ENCODE measurements at places on chromosomes 2 and 18.

- no peak for DNase-seq
Measured at GRCh38 chr2:10590742-10591141, 99.0 kb downstream of the NOL10 start.

DNA sequence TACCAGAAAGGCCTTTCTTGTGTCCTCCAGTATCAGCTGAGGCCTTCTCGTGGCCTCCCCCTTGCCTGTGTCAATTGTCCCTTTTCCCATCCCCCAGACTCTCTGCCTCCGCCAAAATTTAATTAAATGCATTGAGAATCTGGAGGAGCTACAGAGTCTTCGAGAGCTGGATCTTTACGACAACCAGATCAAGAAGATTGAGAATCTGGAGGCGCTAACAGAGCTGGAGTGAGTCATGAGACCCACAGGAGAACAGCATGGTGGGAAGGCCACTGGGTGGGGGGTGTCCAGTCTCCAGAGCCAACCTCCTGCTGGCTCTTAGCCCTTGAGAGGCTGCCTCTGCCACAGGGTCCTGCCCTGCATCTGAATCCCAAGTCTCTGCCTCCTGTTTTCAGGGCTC lies 8.8 kb downstream of the PPP1R7 start:
- DNase-seq: no peak

- DNase-seq: no peak
Measured at GRCh38 chr2:190819840-190820301, 60.8 kb upstream of the GLS start.

DNA sequence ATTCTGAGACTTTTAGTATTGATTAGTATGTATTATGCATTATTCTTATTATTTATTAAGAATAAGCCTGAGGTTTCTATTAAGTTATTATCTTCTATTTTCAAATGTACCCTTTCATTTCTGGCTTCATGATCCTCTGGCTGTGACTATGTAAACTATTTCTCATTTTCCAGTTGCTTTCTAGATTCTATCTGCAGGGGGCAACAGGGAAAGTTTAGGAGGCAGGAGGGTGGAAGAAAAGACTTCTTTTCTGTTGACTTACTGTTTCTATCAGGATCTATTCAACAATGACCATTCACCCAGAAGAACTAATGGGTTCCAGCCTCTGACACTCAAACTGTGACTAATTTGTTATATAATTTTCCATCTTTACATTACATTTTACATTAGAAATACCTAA lies 653.4 kb upstream of the FSHR start:
- no peak for DNase-seq

GRCh38 chr2:27903649-27904404 lies 13.3 kb downstream of the BABAM2 start:
- no peak for DNase-seq

GRCh38 chr2:21326152-21326551 lies 202.4 kb downstream of the TDRD15 start:
- no peak for DNase-seq

DNA sequence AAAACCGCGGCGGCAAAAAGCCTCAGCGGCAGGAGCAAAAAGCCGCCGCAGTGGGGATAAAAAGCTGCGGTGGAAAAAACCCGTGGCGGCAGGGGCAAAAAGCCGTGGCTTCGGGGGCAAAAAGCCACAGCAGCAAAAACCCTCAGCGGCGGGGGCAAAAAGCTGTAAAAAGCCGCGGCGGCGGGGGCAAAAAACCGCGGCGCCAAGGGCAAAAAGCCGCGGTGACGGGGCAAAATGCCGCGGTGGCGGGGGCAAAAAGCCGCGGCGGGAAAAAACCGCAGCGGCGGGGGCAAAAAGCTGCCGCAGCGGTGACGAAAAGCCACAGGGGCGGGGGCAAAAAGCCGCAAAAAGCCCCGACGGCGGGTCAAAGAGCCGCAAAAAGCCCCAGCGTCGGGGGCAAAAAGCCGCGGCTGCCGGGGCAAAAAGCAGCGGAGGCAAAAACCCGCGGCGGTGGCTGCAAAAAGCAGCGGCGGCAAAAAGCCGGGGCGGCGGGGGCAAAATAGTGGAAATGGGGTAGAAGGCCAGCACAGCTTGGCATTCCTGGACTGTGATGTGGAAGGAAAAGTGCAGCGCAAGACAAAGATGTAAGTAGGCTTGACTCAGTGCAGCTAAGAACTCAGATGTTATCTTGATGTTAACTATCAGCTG lies 151.8 kb downstream of the ANKRD30BL start:
- no peak for DNase-seq

DNA sequence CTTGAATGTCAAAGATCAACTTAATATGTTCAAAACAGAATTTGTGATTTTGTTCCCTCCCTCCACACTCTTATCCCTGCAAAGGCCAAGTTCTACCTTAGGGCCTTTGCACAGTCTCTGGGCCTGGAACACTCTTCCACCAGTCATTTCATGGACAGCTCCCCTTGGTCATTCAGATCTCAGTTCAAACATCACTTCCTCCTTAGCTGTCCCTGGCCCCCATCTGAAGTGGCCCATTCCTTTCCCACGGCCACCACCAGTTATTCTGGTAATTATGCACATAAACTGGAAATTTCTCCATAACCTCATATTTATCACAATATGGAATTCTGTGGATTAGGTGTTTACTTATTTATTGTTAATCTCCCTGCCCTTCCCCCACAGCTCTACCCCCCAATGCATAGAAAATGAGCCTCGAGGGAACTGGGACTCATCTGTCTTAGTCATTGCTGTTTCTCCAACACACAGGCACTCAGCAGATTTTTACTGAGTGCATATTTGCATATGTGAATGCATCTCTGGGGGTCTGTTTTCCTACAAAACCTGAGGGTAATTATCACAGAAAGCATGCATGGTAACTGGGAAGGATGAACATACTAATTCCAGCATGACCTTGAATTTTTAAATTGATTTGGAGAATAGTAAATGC lies 35.5 kb upstream of the SPTBN1 start:
- no peak for DNase-seq

GRCh38 chr2:115552726-115553125 lies 1110.3 kb downstream of the DPP10 start:
- DNase-seq: no peak

GRCh38 chr2:25421820-25422411 lies 80.2 kb upstream of the DNMT3A start:
- no peak for DNase-seq

DNA sequence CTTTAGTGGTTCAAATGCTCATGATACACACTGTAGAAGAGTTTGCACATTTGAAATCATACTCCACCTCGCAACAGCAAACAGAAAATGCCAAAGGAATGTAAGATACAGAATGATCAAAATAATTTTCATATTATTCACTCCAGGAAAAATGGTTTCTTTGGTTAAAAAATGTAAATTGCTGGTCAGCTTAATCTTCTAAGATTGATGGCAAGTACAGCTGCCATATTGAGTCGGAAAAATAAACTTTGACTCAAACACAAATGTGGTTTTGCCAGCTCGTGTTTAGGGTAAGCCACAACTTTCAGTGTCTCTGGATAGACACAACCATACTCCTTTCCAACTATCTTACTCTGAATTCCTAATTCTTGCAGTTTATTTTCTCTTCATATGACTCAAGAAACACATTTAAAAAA lies 154.9 kb upstream of the SMIM21 start:
- DNase-seq: no peak

DNA sequence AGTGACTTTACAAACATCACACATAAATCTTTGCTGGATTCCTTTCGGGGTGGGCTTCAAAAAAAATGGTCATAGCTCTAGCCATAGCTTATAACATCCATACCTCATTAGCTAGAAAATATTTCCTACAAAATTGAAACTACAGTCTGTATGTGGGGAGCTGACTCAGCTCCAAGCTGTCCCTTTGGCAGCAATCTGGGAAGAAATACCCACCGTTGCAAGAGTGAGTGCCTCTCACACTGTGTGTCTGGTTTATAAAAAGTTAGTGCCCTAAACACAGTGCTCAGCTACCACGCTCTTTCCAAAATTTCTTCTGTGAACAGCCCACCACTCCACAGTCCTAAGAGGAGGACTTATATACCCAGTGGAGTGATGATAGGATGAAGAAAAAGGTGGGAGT lies 170.1 kb downstream of the RBM43 start:
- no peak for DNase-seq

GRCh38 chr2:200695191-200695590 lies 109.4 kb downstream of the AOX1 start:
- DNase-seq: no peak

DNA sequence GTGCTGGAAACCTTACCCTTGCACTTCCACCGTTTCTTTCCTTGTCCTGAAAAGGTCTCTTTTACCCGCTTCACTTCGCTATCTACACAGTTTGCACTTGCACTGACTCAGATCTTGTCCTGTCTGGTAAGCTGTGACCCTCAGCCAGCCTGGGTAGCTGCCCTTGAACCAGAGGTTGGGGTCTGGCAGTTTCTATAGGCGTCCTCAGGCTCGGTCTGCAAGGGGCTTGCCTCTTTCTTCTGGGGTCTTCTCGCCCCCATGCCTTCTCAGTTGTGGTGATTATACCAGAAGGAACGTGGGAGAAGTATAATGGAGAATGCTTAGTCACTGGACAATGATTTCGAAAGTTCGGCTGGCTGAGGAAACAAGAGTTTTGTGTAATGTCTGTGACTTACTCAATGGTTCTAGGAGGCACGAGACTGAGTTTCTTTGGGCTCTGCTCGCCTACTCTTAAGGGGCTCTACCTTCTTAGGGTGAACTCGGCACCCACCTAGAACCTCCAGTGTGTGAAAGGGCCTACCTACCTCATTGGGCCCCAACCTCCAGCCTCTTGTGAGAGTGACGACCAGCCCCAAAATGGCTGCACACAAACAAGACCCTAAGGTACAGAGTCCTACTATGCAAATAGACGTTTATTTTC lies 6.9 kb upstream of the STAT1 start:
- DNase-seq: no peak

DNA sequence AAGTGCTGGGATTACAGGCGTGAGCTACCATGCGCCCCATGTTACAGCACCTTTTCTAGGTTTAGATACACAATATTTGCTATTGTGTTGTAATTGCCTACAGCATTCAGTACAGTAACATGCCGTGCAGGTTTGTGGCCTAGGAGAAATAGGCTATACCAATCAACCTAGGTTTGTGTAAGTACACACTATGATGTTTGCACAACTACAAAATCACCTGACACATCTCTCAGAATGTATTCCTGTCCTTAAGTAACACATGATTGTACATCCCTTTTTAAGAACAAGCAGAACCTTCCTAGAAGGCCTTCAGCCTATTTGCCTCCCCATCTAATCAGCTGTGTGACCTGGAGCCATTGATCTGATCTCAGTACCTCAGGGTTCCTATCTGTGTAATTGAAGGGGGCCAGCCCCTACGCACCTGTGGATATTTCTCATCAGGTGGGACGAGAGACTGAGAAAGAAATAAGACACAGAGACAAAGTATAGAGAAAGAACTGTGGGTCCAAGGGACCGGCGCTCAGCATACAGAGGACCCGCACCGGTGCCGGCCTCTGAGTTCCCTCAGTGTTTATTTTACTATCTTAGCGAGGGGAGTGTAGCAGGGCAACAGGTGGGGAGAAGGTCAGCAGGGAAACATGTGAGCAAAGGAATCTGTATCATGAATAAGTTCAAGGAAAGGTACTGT lies 18.7 kb upstream of the TMBIM1 start:
- no peak for DNase-seq

DNA sequence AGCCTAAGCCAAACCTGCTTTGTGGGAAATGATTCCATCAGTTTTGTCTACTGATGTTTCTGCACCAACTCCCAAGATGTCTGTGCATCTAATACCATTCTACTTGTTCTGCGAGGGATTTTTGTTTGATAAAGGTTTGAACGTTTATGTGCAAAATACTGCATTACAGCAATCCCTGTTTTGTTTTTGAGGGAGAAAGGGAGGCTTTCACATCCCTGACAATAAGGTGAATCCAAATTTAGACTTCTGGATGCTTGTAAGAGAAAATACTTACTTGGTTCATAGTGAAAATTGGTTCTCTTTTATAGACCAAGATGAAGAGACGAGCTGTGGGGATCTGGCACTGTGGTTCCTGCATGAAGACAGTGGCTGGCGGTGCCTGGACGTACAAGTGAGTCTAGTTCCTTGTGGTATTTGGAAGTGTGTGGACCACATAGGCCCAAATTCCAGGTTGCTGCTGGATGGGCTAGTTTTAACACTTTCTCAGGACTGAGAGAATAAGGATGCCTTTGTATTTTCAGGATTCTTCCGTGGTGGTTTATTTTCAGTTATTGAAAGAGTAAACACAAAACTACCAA lies 1.1 kb downstream of the RPL37A start:
- no peak for DNase-seq

- peak; percentile 91 for DNase-seq
Measured at GRCh38 chr2:231706731-231707624, 1.3 kb upstream of the PTMA start.

DNA sequence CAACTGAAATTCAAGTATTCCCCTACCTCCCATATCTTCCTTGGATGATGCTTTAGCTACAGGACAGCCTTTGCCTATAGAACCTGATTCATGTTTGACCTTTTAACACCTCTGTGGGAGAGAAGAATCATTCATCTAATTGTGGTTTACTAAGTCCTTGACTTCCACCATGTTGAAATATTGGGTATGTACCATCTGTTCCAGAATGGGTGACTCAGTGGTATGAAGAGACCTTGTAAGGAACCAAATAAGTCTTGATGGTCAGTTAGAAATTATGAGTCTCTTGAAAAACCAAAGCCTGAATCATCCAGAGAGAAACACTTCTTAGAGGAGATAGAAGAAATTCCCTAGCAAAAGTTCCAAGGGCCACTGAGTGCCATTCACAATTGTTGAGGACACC lies 27.5 kb downstream of the STAMBP start:
- no peak for DNase-seq

DNA sequence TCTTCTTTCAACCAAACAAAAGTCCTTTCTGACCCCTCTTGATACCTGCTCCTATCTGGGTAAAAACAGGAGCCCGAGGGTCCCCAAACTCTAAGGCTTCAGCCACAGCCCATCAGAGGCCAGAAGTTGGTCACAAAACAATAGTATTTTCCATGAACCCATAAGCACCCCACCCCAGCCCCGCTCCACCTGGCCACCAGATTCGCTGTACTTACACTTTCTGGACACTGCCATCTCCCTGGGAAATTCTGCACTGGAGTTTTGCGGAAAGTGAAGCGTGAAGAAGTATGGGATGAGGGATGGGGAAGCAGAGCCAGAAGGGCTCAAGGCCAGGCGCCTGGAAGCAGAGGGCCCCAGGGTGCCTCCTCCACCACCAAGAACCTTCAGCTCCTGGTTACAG lies 5.2 kb upstream of the RUFY4 start:
- no peak for DNase-seq

DNA sequence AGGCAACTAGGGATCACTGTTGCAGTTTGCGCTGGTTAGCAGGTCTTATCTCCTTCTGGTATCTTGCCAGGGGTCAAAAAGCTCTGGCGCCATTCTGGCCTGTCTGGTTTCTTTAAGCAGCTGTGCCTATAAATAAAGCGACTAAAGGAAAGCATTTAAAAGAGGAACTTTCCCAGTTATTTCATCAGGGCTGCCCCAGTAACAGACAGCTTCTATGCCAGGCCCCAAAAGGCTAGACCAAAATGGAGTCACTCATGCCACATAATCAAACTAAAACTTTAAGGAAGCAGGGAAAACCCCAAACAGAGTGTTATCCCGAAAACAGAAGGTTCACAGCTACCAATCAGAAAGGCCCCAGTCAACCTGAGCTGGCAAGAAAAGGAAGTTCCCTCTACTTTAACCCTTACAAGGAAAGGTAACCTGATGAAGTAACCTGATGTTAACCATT lies 41.2 kb upstream of the HNRNPA3 start:
- DNase-seq: no peak

GRCh38 chr2:214630402-214631045 lies 179.0 kb downstream of the BARD1 start:
- no peak for DNase-seq

- no peak for DNase-seq
Measured at GRCh38 chr2:174025271-174026121, 60.3 kb upstream of the SP3 start.

GRCh38 chr18:12531749-12532148 lies 124.0 kb downstream of the PRELID3A start:
- no peak for DNase-seq

Measured in stimulated activated CD8-positive, alpha-beta memory T cell treated with anti-CD3 and anti-CD28 coated beads, Interleukin-12 subunit alpha, Interleukin-12 subunit beta, amount 100 ng/mL, for 4 hours (primary cell).